ENCODE measurements at places on chromosomes 4 and X.

DNA sequence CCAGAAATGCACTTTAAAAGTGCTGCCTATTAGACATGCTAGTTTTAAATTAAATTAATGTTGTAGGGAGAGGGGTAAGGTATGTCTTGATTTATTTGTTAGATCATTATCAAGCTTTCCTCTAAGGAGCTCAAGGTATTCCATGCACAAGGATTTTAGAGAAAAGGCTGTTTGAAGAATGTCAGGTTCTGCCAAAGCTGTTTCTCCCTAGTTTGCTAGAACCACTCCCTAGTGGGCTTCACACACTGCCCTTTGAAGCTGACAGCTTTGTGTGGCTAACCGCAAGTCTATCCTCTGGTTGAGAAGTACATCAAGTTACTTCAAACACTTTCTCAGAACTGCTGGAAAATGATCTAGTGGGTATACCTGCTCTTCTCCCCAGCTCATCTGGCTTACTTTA lies 32.3 kb downstream of the RASL11B start:
- no peak for DNase-seq

- no peak for DNase-seq
Observed at GRCh38 chr4:38562751-38563198, 101.2 kb upstream of the KLF3 start.

DNA sequence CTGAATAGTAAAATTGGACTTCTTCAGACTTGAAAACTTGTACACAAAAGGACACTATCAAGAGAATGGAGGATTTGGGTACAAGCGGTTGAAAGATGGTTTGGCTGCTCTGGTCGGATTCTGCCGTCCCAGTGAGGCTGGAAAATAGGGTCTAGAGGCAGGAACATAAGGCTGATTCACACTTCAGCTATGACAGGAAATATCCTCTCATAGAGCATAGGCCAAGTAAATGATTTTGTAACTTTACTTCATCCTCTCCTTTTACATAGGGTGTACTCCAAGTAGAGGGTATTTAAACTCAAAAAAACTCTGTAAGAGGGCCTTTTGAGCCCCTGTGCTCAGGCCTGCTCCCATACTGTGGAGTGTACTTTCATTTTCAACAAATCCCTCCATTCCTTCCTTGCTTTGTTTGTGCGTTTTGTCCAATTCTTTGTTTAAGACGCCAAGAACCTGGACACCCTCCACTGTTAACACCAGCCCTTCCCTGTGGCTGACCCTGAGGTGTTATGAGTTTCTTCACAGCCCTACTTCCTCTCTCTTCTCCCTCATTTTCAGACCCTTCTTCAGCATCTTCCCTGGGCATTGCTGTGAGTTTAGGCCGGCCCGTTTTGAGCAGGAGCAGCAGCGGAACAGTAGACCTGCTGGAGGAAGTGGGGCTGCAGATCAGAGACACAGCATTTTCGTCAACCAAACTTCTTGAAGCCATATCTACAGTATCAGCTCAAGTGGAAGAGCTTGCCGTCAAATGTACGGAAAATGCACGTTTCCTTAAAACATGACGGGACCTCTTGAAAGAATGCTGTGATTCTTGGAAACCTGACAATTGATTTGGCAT lies 7.2 kb downstream of the PGAM4 start:
- DNase-seq: no peak

GRCh38 chr4:185346975-185347601 lies 48.6 kb downstream of the LRP2BP start:
- no peak for DNase-seq

DNA sequence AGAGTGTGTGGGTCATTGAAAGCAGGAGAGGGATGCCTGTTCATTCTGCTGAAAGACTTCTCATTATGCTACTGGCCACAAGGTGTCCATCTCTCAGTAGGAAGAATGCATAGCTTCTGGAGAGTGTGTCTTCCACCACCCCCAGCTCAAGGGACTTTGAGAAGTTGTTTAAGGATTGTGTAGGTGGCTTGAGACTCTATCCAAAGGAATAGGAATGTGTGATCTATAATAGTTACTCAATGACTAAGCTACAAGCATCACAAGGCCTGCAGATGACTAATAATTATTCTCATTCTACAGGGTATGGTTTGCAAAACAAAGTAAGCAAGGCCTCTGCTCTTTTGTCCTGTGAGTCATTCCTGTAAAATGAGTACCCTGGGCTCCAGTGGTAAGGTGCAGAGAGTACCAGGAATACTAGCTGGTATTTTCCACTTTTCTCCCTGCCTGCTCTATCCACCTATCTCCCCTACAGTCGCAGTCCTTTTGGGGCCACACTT lies 279.8 kb upstream of the BOD1L1 start:
- DNase-seq: peak; percentile 5

GRCh38 chrX:39550795-39551361 lies 546.9 kb downstream of the BCOR start:
- DNase-seq: no peak

- DNase-seq: no peak
Observed at GRCh38 chr4:48227662-48228061, 42.0 kb downstream of the TEC start.

- DNase-seq: no peak
Observed at GRCh38 chrX:51694254-51694653, 11.6 kb upstream of the CENPVL2 start.

- DNase-seq: peak; percentile 11
Observed at GRCh38 chr4:53484911-53485657, 106.2 kb downstream of the LNX1 start.

- no peak for DNase-seq
Observed at GRCh38 chr4:25158817-25159216, 1.4 kb downstream of the SEPSECS start.

GRCh38 chr4:28226962-28227361 lies 1366.3 kb downstream of the STIM2 start:
- no peak for DNase-seq

DNA sequence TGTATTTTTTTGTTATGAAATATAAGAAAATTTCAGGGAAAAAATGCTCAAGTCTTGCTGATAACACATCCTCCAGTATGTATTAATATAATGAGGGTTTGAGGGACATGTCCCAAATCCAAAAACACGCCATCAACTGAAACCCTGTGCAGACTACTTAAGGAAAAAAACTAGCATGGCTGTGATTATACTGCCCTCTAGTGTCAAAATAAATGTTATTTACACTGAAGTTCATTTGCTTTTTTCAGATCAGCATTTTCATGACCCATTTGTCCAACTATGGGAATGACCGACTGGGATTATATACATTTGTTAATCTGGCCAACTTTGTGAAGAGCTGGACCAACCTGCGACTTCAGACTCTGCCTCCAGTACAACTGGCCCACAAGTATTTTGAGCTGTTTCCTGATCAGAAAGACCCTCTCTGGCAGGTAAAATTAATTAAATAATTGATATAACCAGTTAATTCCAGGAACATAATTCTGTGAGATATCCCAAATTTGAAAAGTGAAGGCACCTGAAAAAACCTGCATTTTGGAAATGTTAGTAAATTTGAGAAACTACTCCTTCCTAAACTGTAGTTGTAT lies 128.5 kb downstream of the PRSS12 start:
- peak; percentile 82 for DNase-seq

DNA sequence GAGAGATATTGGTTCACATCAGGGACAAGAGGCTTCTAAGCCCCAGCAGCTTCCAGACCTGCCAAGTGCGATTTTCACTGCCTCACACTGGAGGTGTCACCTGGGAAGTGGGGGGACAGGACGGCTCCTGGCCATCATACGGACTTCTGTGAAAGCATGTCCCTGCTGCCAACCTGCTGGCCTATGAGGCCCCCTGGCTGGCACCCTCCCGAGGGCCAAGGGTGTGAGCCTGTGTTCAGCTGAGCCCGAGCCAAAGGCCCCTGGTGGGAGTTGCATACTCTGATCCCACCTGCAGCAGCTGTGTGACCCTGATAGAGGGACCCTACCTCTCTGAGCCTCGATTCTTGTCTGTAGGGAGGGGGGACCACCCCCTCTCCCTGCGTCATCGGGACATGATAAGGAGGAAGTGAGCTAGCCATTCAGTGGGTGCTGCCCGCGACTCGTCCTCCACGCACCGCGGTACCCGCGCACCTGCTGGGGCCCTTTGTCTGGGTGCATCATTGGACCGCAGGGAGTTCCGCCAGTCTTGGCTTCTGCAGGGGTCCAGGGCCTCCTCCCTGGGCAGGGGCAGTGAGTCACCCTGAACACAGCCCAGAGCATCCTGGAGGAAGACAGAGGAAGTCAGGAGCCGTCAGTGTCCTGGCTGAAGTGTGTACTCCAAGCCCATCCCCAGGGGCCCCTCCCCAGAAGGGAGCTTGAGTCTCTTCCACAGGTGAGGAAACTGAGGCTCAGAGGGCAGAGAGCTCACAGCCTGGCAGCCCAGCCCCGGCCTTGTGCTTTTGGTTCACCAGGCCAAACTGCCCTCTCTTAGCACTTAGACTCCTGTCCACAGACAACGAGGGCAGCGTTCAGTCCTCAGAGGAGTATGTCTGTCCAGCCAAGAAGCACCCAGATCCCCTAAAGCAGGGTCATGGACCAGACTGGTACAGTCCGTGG lies 24.1 kb downstream of the C4orf50 start:
- no peak for DNase-seq

- peak; percentile 15 for DNase-seq
Observed at GRCh38 chr4:112251019-112251643, 19.5 kb downstream of the AP1AR start.

DNA sequence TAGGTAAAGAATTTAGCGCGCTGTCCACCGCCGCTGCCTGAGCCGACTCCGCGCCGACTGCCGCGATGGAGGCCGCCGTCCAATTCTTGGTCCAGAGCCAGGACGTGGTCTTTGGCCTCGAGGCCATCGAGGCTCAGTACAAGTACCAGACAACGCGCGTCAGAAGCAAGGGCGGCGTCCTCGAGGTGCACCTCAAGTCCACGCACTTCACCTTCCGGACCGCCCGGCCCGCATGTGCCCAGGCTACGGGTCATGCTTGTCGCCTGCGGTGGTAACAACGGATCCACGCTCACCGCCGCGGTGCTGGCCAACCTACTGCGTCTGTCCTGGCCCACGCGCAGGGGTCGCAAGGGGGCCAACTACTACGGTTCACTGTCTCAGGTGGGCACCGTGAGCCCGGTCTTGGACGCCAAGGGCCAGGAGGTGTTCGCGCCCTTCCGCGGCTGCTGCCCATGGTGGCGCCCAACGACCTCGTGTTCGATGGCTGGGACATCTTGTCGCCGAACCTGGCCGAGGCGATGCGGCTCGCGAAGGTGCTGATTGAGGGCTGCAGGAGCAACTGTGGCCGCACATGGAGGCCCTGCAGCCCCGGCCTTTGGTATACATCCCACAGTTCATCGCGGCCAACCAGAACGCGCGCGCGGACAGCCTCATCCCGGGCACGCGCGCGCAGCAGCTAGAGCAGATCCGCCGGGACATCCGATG lies 128.0 kb downstream of the ANAPC4 start:
- no peak for DNase-seq

DNA sequence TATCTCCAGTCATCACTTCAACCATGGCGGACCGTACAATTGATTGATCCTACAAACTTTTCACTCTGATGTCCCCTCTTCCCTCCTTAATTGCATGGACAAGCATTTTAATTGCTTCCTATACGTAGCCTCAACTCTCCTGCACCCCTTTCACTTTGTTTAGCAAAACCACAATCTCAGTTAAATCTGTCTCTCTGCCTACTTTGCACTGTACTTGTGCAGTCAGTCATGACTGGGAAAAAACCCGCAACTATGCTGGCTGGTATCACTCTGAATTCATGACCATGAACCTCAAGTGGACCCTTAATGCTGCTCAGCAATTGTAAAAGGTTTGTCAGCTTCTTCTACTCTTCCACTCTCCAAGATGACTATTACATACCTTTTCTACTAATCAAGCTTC lies 51.7 kb upstream of the AFF2 start:
- DNase-seq: no peak

DNA sequence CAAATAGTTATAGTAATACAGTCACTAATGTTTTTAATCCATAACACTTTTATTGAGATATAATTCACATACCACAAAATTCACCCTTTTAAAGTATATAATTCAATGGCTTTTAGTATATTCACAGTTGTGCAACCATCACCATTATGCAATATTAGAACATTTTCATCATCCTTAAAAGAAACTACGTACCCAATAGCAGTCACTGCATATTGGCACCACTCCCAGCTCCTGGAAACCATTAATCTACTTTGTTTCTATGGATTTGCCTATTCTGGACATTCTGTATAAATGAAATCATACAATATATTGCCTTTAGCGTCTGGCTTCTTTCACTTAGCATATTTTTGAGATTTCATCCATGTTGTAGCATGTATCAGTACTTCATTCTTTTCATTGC lies 99.3 kb downstream of the AMMECR1 start:
- no peak for DNase-seq

- no peak for DNase-seq
Observed at GRCh38 chr4:101014417-101014816, 332.9 kb downstream of the PPP3CA start.

DNA sequence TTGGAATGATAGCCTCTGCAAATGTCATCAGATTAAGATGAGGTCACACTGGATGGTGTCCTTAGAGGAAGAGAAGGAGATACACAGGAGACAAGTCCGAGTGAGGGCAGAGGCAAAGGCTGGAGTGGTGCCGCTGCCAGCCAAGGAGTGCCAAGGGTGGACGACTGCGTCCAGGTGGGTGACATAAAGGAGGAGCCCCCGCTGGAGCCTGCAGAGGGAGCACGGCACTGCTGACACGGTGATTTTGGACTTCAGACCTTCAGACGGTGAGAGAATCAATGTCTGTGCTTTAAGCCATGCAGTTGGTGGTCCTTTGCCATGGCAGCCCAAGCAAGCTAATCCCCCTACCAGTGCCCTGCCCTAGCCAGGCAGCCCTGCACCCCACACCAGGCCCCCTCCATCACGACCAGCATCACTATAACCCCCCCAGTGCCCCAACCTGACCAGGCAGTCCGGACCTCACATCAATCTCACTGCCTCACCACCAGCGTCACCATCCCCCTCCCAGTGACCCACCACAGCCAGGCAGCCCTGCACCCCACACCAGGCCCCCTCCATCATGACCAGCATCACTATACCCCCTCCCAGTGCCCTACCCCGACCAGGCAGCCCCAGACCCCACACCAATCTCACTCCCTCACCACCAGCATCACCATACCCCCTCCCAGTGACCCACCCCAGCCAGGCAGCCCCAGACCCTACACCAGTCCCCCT lies 130.0 kb downstream of the HMX1 start:
- no peak for DNase-seq

GRCh38 chr4:172035562-172035961 lies 222.4 kb downstream of the GALNTL6 start:
- DNase-seq: no peak

DNA sequence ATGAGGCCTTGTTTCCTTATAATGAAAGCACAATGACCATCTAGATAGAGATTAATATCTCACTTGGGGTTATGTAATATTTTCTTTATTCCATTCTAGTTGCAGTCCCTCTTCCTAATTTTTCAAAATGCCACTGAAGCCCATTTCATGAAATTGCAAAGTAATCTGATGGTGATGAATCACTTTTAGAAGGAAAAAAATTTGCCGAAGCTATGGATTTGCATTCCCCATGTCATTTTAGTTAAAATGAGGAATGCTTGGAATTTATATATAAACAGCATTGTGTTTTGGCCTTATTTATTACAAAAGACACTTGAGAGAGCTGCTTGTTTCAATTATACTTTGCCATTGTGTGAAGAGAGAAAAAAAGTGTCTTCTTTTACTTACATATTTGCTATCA lies 241.7 kb upstream of the TEX13A start:
- no peak for DNase-seq
